ENCODE measurements at places on chromosomes 4 and X.
A peak's percentile ranks its signal among the peaks of the same experiment; 100 is the strongest.

GRCh38 chrX:100316987-100317386 lies 93.1 kb downstream of the PCDH19 start:
- no peak for DNase-seq

- no peak for DNase-seq
Measured at GRCh38 chr4:6282314-6282771, 12.7 kb downstream of the WFS1 start.

DNA sequence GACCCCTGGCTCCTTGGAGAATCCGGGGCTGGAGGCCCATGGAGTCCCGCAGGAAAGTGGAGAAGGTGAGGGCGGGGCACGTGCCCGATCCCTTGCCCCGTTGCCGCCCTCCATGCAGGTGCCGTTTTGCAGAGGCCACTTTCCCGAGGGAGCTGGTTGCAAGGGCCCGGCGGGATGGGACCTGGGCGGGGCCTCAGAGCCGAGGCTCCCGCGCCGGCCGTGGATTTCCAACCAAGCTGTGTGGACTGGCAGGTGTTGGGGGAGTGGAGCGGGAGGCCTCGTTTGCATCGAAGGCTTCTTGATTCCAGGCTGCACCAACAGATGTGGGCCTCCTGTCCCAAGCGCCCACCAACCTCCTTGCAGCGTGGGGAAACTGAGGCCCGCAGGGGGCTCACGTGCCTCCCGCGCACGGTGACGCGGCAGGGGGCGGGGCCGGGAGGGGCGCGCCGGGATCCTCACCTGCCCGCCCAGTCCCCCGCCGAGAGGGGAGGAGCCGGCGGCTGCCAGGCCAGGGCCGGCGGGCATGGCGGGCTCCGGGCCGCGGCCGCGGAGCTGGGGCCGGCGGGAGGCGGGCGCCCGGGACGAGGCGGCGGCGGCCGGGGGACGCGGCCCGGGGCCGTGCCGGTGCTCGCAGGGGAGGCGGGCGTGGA lies 24.9 kb downstream of the SH3BP2 start:
- peak; percentile 99 for DNase-seq

GRCh38 chr4:95985051-95985450 lies 145.2 kb downstream of the PDHA2 start:
- DNase-seq = no peak

GRCh38 chrX:111260451-111260850 lies 9.8 kb downstream of the CAPN6 start:
- no peak for DNase-seq

- DNase-seq = no peak
Measured at GRCh38 chrX:31057291-31057690, 14.6 kb downstream of the FTHL17 start.

DNA sequence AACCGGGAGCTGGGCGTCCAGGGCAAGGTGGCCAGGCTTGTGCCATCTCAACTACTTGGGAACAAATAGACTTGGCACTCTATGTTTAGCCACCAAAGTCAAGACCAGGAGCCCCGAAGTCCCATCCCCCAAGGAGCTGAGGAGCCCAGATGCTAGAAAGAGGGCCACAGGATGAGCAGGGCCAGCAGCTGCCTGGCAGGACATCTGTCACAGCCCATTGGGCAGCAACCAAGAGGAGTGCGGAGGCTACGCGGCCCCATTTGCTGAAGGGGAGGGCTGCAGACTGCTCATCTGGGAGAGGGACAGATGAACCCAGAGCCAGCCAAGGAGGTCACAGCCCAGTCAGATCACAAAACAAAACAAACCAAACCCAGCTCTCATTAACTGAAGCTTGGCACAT lies 22.9 kb upstream of the SOWAHD start:
- no peak for DNase-seq

DNA sequence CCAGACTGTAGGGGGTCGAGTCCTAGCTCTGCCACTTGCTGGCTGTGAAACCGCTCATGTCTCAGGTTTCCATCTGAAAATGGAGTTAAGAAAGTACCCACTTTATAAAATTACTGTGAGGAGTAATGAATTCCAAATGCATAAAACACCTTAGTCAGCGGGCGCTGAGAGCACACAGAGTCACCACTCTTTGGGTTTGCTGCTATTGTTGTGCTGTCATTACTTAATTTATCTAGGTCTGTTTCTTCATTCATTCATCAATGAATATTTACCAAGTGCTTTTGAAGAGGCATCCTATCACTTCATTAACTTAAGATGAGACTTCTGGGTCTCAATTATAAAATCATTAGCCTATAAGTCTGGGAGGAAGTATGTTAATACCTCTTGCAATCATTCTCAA lies 317.3 kb downstream of the FBXW7 start:
- no peak for DNase-seq

- no peak for DNase-seq
Measured at GRCh38 chr4:163701916-163702315, 207.4 kb downstream of the TMA16 start.

DNA sequence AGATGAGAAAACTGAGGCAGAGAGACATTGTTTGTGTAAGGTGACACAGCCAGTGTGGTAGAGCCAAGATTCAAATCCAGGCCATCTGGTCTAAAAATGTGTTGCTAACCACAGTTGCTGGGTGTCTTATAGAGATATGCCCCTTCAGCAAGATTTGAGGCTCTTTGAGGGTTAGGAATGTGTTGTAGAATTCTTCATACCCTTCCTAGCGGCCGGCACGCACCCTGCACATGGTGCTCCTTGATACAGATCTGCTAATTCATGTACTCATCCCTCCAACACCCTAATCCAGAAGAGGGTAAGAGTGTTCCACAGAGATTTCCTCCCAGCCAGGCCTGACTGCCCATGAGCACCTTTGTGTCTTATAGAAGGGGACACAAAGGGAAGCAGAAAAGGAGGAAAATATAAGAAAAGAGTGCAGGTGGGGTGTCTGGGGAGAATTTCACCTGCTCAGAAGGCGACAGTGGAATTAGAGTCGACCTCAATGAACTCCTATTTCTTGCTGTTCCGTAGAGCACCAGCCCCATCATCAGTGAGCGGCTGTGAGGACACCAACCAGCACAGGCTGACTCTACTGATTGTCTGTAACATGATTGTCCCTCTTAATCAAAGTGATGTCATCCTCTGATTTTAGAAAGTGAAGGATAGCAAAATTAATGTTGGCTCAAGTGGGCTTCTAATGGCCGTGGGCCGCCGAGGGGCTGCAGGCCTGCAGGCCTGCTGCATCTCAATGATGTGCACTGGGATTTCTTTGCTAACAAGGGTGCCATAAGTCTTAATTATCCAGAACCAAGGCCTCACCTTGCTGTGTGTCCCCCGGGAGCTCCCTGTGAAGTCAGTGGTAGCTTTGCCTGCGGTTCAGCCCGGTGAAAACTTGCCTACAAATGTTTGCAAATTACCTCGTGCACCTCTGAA lies 24.2 kb upstream of the SMIM20 start:
- no peak for DNase-seq
